GM20000 (cell line): ENCODE measurements at places on chromosomes 16 and 17.

DNA sequence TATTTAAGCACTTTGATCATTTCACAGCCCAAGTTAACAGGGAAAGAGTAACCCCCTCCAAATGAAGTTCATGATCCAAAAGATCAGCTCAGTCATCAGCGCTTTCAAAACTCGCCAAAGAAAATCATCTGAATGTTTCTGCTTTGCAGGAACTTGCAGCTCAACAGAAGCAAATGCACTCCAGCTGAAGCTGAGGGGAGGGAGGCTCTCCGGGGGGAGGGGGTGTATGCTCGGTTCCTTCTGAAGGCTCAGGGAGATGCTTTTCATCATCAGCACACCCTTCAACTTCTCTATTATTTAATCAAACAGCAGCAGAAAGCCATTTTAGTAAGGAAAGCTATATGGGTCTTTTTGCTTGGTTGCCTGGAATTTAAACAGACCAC is 24.4 kb upstream of the ERN1 start:
- no peak for DNase-seq

DNA sequence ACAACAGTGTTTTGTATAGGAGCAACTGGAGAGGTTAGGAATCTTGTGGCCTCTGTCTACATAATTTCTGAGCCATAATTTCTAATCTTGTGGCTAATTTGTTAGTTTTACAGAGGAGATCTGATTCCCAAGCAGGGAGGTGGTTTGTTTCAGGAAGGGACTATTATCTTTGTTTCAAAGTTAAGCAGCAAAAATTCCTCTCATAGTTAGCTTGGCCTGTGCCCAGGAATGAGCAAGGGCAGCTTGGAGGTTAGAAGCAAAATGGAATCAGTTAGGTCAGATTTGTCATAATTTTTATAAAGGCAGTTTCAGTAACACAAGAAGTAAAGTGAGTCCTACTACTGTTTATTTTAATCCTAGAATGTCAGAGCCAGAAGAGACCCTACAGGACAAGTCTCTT is 2.0 kb upstream of the RDM1 start:
- no peak for DNase-seq

GRCh38 chr17:75011401-75012095 is 922 bp upstream of the MRPL58 start:
- peak; percentile 11 for DNase-seq

DNA sequence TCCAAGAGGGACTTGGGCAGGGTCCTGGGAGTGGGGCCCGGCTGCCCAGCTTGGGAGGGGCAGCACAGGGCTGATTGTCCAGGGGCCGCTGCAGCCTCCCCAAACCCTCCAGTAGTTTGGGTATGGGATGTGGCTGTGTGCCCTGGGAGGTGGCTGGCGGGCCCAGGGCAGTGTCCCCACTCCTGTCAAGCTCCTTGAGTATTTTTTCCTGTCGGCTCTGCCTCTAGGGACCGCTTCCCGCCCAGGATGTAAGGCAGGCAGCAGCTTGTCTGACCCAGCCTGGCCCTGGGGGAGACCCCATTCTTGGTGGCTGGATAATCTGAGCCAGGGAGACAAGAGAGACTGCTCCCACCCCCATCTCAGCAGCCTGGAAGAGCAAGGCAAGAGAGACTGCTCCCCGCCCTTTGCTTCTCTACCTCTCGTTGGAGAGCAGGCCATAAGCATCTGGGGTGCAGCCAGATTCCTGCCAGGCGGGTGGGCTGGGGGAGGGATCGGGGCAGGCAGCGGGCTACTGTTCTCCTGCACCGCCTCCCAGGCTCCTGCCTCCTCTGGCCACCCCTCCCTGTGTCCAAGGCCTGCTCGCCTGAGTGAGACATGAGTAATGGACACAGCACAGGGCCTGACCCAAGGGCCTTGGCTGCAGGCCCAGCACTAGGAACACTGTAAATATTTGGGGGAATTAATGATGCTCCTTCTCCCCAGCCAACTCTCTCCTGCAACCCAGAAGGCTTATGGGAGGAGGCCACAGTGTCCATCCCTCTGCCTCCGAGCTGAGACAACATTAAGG is 18.4 kb upstream of the ITGA3 start:
- no peak for DNase-seq

GRCh38 chr16:75264999-75265910 is 13.8 kb upstream of the BCAR1 start:
- no peak for DNase-seq

- peak; percentile 22 for DNase-seq
Measured at GRCh38 chr16:75379339-75379738, 54.0 kb downstream of the CFDP1 start.

GRCh38 chr17:77214328-77214727 is 73.6 kb downstream of the SEC14L1 start:
- DNase-seq: no peak

DNA sequence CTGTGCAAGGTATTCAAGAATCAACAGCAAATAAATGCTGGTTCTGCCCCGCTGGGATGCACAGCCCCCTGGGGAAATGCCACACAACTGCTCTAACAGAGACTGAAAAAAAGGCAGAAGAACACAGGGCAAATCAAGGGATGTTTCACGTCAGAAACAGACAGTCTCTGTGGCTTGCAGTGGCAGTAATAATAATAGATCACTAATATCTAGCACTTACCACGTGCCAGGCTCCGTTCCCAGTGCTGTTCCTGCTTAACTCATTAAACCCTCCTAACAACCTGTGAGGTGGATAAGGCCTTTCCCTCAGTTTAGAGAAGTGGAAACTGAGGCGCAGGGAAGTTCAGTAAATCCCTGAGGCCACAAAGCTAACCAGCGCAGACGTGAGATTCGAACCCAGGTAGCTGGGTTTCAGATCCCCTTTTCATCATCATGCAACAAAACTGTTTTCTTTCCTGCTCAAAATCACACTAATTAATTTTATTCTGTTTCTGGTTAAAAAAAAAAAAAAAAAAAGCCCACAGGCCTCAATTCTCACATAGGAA is 36.7 kb downstream of the ARHGAP17 start:
- DNase-seq: peak; percentile 32

GRCh38 chr17:49443862-49444261 is 29.2 kb upstream of the PHB1 start:
- DNase-seq: no peak

DNA sequence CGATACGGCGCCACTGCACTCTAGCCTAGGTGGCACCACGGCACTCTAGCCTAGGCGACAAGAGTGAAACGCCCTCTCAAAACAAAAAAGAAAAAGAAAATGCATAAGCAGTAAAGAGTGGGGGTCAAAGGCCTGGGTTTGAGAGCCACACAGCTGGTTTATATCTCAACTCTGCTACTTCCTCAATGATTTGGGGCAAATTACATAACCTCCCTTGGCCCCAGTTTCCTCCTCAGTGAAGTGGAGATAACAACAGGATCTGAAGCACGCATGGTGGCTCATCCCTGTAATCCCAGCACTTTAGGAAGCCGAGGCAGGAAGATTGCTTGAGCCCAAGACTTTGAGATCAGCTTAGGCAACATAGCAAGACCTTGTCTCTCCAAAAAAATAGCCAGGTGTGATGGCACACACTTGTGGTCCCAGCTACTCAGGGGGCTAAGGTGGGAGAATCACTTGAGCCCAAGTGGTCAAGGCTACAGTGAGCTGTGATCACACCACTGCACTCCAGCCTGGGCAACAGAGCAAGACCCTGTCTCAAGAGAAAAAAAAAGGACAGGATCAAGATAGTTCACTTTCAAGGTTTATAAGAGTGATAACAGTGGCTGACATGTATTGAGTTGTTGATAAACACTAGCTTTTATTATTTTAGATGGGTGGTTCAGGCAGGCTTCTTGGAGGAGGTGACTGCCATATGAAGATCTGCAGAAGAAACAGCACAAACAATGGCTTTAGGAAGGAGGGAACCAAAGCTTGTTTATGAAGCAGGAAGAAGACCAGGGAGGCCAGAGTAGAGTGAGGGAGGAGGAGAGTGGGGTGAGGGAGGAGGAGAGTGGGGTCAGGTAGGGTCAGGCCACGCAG is 8.5 kb upstream of the COG1 start:
- DNase-seq: no peak

- no peak for DNase-seq
Measured at GRCh38 chr16:1470481-1471251, 4.2 kb downstream of the CLCN7 start.

- DNase-seq: no peak
Measured at GRCh38 chr16:1778200-1779179, 3.9 kb downstream of the SPSB3 start.

GRCh38 chr16:6964679-6965078 is 368.0 kb upstream of the RBFOX1 start:
- DNase-seq: no peak

DNA sequence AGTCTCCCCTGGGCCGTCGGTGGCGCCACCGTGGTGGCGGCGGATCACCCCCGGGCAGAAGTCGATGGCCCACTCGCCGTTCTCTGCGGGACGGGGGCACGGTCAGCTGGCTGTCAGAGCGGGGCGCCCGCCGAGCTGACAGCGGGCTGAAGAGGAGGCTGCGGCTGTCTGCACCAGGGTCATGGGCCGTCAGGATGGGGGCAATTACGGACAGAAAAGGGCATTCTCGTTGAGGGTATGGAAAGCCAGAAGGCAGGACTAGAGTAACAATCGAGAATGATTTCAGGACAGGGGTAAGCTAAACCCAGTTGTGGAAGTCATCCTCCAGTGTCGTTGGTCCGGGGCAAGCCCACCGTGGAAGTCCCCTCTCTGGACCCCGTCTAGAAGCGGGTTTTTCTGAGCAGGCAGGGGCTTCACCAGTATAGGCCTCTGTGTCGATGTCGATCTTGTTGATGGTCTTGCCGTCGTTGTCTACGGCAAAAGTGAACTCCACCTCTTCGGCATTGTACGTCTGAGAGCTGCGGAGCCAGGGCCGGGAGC is 1.7 kb downstream of the CHRNE start:
- DNase-seq: no peak

GRCh38 chr16:54977211-54977610 is 46.5 kb downstream of the IRX5 start:
- no peak for DNase-seq

DNA sequence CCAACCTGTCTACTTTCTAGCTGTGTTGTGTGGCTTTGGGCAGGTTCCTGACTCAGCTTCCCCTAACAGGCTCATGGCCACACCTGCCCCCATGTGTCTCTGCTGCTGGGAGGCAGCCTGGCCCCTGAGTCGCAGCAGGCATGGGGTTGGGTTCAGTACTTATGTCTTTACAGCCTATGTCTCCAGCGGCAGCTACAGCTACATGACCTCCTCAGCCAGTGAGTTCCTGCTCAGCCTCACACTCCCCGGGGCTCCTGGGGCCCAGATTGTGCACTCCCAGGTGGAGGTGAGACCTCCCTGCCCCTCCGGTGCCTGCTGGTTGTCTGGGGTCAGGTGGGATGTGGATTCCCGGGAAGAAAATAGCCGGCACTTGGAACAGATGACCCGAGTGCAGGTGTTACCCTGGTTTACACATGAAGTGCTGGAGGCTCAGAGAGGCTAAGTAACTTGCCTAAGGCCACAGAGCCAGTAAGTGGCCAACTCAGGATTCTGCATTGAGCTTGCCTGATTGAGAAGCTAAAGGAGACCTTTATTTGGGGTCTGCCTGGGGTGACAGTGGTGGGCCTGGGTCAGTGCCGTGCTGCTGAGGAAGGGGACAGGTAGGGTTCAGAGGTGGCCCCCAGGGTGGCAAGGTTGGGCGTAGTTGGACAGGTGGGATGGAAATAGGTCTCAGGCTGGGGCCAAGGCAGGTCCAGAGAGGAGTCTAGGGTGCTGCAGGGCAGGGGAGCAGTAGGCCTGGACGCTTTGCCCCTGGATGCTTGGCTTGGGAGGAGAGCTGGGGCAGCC is 15.9 kb downstream of the FCSK start:
- DNase-seq: no peak

DNA sequence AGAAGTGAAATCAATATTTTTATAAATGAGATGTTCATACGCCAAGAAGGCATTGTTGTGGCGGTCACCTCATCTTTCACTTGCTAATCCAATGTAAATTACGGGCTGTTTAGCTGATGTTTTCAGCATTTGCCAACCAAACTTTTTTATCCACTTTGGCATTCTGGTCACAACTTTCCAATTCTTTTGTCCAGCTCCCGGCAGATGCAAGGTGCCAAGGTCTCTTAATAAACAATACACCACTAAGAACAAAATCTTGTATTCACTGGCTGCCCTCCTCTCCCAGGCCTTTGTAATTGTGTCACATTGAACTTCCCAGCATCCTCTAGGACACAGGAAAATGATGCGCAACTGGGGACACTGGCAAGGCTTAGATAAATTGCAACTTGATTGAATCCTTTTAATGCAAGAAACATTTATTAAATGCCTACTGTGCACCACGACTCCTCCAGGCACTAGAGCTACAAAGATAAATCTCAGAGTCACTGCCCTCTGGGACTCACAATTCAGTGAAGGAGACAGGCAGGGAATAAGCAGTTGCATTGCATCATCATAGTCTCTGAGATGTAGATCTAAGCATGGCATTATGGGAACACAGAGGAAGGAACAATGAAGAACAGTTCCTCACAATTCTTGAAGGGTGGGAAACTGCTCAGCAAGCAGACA is 165.4 kb upstream of the C16orf82 start:
- DNase-seq: no peak

- DNase-seq: no peak
Measured at GRCh38 chr16:79298894-79299799, 301.4 kb downstream of the MAF start.

GRCh38 chr17:50303596-50303995 is 29.3 kb downstream of the TMEM92 start:
- no peak for DNase-seq

GRCh38 chr17:1967213-1967612 is 57.9 kb downstream of the RTN4RL1 start:
- no peak for DNase-seq

DNA sequence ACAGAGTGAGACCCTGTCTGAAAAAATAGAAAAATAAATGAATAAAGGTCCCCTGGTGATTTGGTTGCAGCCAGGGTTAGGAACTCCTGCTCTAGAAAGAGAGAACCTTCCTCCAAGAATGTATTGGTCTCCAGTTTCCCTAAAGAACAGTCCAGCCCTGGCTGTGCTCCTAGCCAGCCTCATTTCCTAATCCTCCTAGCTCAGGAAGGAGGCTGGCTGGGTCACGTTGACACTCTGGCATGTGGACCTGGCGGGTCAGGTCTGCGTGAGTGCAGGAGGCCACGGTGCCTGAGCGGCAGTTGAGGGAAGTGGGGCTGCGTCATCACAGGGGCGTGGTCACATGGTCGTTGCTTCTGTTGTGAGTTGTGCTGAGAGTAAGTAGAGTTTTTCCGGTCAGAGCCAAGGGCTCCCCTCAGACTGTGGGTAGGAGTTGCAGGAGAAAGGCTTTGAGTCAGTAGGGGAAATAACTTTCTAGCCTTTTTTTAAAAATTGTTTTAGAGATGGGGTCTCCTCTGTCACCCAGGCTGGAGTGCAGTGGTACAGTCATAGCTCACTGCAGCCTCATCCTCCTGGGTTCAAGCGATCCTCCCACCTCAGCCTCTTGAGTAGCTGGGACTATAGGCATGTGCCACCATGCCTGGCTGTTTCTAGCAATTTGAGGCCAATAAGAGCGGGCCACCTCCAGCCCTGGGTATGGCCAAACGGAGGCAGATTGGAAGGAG is 194.0 kb upstream of the CIBAR2 start:
- DNase-seq: peak; percentile 88

DNA sequence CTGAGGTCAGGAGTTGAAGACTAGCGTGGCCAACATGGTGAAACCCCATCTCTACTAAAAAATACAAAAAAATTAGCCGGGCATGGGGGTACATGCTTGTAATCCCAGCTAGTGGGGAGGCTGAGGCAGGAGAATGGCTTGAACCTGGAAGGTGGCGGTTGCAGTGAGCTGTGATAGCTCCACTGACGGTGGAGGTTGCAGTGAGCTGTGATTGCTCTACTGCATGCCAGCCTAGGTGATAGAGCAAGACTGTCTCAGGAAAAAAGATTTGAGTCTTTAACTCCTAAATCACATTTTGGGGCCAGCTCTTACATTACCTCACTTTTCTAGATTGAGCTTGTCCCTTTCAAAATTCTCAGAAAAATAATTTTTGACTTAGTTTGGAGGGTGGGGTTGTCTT is 15.2 kb downstream of the VMP1 start:
- DNase-seq: no peak
